ENCODE measurements at places on chromosomes 12 and 14.

- DNase-seq: no peak
These were observed at the start of gene LYZ for GRCh38 chr12:69348162-69348938. LYZ (plus strand) TSS chr12:69348381; CDS start chr12:69348409, 28 bp downstream.

DNA sequence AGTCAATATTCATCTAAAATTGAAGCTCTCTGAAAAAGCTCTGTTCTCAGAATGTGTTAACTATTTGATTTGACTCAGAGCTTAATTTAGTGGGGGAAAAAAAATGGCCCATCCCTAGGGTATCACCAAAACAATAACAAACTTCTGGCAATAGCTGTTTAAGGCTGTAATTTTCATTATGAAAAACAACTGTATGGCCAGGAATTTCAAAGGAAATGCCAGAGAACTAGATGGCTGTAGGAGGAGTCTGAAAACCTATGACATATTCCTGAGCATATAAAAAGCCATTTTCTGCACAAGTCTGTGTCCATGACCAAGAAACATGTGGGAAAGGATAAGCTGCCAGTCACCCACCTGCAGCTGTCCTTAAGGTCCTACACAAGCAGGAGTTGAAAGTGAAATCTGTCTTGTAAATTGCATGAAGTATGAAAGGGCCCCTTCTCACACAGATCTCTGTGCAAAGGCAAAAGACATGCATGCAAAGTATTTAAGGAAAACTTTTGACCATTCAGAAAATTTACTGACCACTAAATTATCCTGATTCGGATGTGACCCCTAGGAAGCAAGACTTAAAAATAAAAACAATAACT, 299.1 kb downstream of the BTG1 start:
- no peak for DNase-seq

DNA sequence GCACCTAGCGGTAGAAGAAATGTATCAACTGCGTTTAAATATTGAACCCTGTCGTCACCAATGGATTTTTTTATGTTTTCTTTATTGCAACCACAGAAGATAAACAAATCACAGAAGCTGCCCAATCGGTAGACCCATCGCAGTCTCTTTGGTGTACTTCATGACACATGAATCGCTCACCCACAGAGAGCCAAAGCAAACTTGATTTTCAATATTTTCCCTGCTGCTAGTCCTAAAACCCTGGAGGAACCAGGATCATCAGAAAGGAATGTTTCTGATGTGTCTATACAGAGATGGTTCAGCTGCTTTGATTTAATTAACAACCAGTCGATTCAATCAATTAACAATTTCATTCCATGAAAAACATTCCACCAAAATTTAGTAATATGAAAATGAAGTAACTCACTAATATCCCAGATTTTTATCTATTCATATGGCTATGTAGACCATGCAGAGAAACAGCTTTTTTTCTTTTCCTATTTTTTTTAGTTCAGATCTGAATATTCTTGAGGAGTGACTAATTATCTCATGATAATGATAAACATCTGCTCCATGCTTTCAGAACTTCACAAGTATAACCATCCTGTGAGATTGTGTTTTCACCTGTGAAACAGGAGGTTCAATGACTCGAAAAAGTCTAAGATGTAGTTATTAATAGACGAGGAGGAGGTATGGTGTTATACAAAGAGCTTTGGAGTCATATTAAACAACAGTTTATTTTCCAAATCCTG, 46.1 kb downstream of the DIO2 start:
- no peak for DNase-seq

GRCh38 chr12:127414636-127415035, 852.3 kb upstream of the TMEM132C start:
- DNase-seq: no peak

DNA sequence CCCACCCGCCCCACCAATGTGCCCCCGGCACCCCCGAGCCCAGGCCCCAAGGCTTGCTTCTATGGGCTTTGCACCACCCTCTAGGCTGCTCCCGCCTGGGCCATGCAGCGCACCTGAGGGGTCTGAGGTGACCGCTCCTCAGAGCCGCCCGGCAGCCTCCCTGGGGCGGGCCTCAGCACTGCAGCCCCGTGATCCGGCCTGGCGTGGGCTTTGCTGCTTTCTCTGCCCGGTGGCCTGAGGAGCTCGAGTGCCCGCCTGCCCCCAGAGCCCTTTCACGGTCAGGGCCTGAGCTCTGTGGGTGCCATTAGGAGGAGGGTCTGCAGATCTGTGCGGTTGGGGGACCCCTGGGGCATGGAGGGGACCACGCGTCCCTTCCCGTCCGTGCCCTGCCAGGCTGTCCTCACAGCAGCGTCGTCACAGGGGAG, 6.2 kb downstream of the MTA1 start:
- no peak for DNase-seq

DNA sequence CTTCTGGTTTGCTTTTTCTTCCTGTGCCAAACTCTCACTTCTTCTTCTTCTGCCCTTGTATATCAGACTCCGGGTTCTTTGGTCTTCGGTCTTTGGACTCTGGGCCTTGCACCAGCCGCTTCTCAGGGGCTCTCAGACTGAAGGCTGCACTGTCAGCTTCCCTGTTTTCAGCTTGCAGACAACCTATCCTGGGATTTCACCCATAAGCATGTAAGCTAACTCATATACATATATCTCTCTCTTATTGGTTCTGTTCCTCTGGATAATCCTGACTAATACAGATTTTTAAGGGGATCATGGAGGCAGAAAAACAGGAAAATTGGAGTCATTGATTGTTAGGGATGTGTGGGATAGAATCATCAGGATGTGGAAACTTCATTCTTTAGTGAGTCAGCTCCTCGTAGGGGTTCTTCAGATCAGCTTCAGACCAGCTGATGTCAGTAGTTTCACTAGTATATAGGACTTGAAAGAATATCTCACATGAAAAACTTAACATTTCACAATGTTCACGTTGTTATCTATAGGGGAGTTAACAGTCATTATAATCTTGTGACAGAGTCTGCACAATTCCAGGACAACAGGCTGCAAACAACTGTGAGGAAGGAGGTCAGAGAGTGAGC, 102.9 kb downstream of the RASSF9 start:
- DNase-seq: no peak

- no peak for DNase-seq
These were observed 55.6 kb downstream of the LGMN start for GRCh38 chr14:92692822-92693226.

GRCh38 chr12:93785249-93786010, 108.3 kb downstream of the CRADD start:
- peak; percentile 22 for DNase-seq
